ENCODE measurements at places on chromosomes 6 and 20. TPM values are rescaled to one million over a fixed set of nuclear protein-coding genes. Genes with fewer than 3 reads are reported as not detected.
A peak's percentile ranks its signal among the peaks of the same experiment; 100 is the strongest.

GRCh38 chr6:166308033-166308768 lies at the start of gene PRR18:
Gene PRR18 (minus strand): TSS chr6:166308392. CDS start chr6:166308142, 250 bp downstream.
- DNase-seq: no peak

DNA sequence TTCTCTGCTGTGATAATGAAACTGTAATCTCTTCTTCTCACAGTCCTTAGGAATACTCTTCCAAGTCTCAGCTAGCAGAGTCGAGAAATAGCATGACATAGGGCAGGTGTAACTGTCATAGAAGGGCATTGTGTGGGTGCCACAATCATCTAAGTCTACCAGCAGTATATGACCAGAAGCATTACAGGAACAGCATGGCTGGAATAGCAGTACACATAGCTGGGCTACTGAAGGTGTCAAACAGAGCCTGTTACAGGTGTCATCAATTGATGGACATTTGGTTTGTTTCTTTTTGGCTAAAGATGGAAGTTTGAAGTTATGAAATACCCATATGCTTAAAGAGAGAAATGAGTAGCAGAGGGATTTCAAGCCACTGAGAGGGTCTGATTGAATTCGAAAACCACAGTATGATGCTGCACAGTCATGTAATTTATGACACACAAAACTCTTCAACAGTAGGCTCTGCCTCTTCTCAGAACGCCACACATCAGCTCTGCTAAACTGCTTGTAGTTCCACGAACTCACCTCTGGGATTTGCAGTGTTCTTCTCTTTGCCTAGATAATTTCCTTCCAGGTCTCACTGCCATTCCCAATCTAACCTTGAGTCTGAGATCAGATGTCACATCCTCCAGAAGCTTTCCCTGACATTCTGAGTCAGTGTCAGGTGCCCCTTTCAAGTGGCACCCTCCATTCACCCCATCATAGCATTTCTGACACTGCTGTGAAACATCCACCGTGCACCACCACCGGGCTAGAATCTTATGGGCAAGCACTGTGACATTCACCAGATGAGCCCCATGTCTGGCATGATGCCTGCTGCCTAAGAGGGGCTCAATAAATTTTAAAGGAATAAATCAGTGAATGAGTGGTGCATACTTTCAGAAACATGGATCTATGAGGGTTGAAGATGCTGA lies 151.0 kb downstream of the ADAT2 start:
- no peak for DNase-seq

DNA sequence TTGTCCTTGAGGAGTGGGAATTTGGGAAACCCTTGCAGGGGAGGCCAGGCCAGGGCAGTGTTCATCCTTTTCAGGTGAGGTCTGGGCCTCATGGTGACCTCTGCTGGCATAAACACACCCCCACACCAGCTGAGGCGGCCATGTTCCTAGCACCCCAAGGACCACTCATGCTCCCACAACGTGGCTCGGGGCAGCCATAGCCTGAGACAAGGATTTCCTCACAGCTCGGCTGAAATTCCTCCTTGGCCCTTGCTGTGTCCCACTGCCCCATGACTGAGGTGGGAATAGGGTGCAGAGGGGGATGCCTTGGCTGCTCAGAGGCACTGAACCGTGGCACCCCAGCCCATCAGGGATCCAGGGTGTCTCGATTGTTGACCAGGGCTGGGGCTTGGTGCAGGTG lies 27.3 kb upstream of the SPDEF start:
- peak; percentile 74 for DNase-seq

- no peak for DNase-seq
These were observed 12.8 kb downstream of the RAMACL start for GRCh38 chr6:166573511-166574216.

DNA sequence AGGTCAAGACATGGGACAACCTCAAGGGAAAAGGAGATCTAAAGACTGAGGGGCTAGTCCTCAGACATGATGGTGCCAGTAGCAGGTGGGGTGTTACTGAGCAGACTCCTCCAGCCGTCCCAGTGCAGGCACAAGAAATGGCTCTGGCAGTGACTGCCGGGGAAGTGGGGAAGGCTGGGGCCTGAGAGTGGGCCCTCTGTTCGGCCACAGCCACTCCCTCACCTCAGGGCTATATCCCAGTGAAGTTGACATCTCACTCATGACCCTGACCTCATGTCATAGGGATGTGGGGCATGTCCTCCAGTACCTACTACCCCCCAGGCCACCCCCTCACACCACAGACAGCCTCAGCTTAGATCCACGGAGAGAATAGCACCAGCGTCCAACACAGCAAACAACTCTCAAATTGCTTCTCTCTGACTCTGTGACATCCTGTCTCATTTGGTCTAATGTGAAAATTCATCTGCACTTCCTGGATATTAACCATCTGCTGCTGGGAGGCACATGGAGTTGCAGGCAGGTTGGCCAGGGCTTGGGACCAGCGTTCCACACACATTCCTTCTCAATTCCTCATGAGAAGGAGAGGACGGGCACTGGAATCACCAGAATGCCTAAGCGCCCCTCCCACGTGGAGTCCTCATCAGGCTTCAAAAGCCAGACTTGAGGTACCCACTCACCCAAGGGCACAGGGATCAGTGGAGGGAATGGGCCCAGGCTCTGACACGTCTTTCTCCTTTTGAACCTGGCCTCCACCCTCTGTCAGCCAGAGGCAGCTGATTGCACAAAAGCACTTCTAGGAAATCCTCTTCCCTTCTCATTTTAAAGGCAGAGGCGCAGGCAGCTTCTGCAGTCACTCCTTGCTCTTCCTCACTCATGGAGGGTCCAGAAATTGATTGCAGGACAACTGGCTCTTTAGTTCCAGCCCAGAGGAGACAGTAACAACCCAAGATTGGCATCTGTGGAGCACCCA lies 163.6 kb upstream of the CST7 start:
- no peak for DNase-seq

- DNase-seq: peak; percentile 97
These were observed 24.0 kb upstream of the SCML4 start for GRCh38 chr6:107847844-107848802.

- DNase-seq: no peak
These were observed 2.8 kb upstream of the JARID2 start for GRCh38 chr6:15242937-15243614.

DNA sequence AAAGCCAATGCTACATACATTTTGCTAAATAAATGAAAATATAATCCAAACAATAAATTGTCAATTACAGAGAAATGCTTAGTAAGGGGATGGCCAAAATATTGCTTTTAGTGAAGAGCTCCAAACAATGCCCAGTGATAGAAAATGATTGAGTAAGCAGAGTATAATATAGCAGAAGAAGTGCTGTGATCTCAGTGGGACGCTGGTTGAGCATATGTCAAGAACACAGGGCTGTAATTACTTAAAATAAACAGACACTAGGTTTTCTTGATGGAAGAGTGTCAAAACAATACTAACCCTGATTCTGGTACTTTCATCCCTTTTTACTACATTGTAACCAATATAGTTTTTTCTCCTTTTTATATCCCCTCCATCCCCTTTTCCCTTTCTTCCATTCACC lies 150.3 kb downstream of the GRIK2 start:
- no peak for DNase-seq

DNA sequence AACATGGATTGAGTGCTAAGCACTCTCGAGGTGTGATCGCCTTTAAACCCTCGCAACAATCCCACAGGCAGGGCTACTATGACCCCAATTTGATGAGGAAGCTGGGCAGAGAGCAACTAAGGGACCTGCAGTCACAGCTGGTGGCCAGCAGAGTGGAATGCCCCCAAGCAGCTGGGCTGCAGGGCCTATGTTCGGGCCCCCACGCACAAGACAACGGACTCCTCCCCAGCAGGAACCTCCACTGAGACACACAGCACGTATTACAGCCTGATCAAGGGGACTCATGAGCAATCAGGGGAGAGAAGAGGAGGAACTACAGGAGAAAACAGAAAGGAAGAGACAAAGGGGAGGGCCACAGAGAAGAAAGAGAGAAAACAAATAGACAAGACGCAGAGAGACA lies 21.7 kb downstream of the CST7 start:
- DNase-seq: peak; percentile 45

GRCh38 chr6:25746968-25747367 lies 7.6 kb upstream of the SLC17A4 start:
- no peak for DNase-seq

The SH3BGRL2 gene
- total RNA-seq: 24.1 TPM

The CRISP3 gene
- not detected for total RNA-seq

The GFOD1 gene
- 25.9 TPM for total RNA-seq

The CYP21A2 gene
- 0.45 TPM for total RNA-seq

The ID1 gene
- total RNA-seq: 223 TPM

All from mesenteric fat pad (tissue), 1 donor.